ENCODE measurements at places on chromosomes 6 and 20.

DNA sequence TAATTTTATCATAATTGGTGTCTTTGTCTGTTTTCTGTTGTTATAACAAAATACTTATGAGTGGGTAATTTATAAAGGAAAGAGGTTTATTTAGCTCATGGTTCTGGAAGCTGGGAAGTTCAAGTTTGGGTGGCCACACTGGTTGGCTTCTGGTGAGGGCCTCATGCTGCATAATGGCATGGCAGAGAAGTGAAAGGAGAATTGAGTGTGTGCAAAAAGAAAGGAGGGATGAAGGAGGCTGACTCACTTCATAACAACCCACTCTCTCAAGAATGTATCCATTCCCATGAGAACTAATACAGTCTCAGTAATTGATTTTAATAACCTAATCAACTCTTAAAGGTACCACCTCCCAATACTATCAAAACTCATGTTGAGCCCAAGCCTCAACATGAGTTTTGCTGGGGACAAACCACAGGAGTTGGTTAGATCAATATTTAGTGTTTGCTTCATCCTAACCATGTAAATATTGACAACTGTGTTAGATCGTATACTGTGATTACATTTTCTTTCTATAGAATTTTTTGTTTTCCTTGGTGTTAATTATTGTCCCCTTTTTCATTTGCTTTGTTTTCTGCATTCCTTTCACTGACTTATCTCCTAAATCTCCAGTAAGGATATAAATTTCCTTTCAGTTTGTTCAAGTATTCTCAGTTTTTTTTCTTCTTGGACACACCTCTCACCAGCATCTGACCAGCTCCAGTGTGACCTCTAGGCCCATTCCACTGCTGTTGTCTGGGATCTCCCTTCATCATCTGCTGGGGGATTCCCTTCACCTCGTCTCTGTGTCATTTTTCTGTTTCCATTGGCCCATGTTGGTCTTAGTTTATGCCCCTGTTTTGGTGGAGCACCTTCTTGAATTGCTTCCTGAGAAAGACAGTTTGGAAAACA, 54.8 kb upstream of the SCGN start:
- no peak for DNase-seq

- DNase-seq, result no peak
Observed at GRCh38 chr6:66578362-66578761, 871.3 kb upstream of the EYS start.

- DNase-seq, result no peak
Observed at GRCh38 chr6:47897247-47897646, 115.4 kb downstream of the OPN5 start.

GRCh38 chr20:6692566-6693173, 74.8 kb upstream of the BMP2 start:
- DNase-seq, result no peak

- peak; percentile 13 for DNase-seq
Observed at GRCh38 chr6:43977404-43978111, 149.7 kb downstream of the MRPL14 start.

DNA sequence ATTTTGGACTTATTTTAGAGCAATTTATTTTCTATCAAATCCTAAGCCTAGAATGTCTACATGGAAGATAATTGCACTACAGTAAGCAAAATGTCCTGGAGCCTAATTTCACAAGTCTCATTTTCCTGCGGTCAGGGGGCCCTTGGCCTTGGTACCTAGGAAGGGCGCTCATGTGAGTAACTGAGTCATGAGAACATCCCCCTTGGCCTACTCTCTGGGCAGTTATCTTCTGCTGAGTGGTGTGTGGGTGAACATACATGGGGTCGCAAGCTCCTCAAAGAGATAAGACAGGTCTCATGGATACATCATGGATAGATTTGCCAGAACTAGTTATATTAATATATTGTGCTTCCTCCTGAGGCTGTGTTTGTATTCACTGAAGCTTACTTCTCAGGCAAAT, 211.2 kb upstream of the MARCKS start:
- DNase-seq, result no peak

- DNase-seq, result no peak
Observed at GRCh38 chr6:33633462-33634158, 12.5 kb downstream of the ITPR3 start.

Data from mesothelial cell of epicardium (in vitro differentiated cells).